ENCODE measurements at places on chromosomes 3 and 15.

- H3K4me1 ChIP-seq, result peaks cover 7% of the 10 kb centered on the region
- DNase-seq, result no peak
- no peak overlapping the region for H3K4me3 ChIP-seq
These were observed 236.2 kb downstream of the TLE3 start for GRCh38 chr15:69861331-69862171.

DNA sequence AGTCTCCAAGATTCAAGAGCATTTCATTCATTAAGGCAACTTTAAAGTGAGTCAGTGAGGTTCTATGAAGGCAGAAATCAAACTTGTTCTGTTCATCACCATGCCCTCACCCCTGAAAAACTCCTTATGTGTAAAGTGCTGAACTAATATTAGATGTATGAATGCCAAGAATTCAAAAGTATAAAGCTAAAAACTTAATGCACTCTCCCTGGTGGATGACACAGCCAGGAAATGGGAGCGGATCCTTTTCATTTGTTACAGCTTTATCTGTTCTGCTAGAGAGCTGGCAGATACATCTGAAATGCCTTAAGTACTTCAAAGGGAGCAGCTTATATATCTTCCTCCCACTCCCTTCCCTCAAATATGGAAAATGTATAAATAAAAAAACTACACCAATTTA is 8.2 kb downstream of the TXNRD3 start:
- no peak overlapping the region for H3K4me3 ChIP-seq
- H3K36me3 ChIP-seq, result peaks cover 2% of the 10 kb centered on the region
- DNase-seq, result no peak

DNA sequence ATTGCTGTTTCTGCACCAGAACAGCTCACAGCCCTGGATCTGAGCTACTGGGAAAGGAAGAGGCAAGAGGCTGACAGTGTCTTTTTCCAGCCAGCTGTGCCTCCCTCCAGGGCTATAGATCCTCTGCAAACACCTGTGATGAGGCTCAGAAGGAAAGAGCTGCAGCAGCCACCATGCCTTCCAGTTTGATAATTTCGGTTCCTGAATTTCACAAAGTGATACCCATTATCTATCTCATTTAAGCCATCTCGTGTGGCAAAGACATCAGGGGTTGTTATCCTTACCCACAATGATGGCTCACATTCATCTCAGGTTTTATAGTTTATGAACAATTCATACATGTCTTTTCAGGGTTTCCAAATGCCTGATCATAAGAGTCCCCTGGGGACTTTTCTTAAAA is 1.8 kb upstream of the LARP6 start:
- DNase-seq, result no peak
- H3K4me1 ChIP-seq, result peaks cover 6% of the 10 kb centered on the region
- H3K36me3 ChIP-seq, result no peaks in the 10 kb centered on the region
- no peak overlapping the region for H3K4me3 ChIP-seq
- H3K27ac ChIP-seq, result no peak overlapping the region

GRCh38 chr3:20511863-20512505 is 326.0 kb upstream of the SGO1 start:
- no peak overlapping the region for H3K4me3 ChIP-seq
- no peaks in the 10 kb centered on the region for H3K4me1 ChIP-seq
- H3K27ac ChIP-seq, result no peak overlapping the region
- no peak for DNase-seq
- no peaks in the 10 kb centered on the region for H3K27me3 ChIP-seq
- no peaks in the 10 kb centered on the region for H3K36me3 ChIP-seq

Data from central memory CD8-positive, alpha-beta T cell (primary cell).